ENCODE measurements at places on chromosomes 3 and 15. TPM values are rescaled to one million over a fixed set of nuclear protein-coding genes. Genes with fewer than 3 reads are reported as not detected.

GRCh38 chr15:95511671-95512070 lies 818.8 kb upstream of the NR2F2 start:
- no peak for DNase-seq

- DNase-seq = no peak
These were observed 61.2 kb downstream of the SYNM start for GRCh38 chr15:99165956-99166689.

- no peak for DNase-seq
These were observed 16.2 kb downstream of the CLRN1 start for GRCh38 chr3:150956376-150956775.

DNA sequence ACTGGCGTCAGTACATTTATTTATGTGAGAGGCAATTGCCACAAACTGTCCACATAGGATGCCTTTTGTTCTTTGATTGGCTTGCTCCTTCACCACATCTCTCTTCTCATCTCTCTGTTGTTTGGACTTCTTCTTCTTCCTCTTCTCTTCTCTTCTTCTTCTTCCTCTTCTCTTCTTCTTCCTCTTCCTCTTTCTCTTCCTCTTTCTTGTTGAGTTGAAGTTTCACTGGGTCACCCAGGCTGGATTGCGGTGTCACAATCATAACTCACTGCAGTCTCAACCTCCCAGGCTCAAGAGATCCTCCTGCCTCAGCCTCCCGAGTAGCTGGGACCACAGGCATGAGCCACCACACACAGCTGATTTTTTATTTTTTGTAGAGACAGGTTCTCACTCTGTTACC lies 67.7 kb upstream of the GSK3B start:
- DNase-seq = no peak

DNA sequence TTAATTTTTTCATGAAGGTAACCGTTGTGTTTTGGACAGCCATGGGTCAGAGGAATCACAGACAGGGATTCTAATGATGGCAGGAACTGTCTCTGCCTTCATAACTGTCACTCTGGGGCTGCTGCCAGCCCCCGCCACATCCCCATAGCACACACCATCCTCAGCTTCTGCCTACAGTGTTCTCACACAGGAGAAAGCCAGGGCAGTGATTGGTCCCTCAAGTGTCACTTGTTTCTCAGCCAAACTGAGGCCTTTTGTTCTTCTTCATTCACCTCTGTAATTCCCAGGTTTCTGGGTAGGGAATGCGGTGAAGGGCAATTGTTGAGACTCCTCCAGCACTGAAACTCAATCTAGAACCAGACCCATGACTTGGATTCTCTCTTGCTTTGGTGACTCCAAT lies 65.4 kb upstream of the C3orf80 start:
- DNase-seq = no peak

DNA sequence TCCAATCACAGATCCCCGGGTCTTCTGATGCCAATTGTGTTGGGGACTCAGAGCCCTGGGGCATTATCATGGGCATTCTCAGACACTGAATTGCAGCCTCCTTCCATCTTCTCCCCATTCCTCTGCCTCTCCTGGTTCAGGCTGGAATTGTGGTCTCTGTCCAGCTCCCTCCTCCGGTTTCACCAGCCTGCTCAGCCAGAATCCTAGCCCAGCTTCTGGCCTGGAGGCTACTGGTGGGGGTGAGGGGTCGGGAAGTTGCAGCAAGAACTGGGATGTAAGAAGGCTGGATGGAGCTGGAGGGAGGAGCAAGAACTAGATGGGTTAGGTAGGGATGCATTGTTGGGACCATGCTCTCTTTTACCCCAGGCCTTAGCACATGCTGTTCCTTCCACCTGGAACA lies 53.5 kb downstream of the TLE3 start:
- no peak for DNase-seq

GRCh38 chr3:81462921-81463320 lies 298.5 kb downstream of the GBE1 start:
- DNase-seq = no peak

DNA sequence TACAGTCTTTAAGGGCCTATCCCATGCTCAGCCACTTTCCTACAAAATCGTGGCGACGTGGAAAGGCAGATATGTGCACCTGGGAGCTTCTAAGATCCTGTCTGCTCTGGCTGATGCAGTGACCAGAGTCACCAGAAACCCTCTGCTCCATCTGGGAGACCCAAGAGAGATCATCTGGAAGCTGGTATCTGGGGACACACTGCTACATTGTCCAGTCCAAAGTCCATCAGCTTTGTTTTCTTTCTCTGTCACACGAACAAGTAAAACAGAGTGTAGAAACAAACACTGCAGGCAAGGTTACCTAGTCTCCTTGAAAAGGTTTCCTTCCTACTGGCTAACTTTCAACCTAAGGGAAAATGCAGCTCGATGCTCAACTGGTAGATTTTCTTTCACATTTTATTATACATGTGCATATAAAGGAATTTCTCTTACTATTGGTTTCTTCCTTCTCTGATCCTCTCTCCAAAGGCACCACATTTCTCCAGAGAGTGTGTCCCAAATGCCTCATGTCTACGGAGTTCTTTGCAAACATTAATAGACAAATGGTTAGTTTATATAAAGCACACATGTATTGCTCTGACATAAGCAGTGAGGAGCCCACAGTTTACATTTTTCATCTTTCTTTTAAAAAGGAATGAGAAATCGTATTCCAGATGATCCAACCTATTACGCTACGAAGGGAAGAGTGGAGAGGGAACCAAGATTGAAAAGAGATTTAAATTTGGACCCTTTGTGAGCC lies 8.3 kb upstream of the GREM1 start:
- no peak for DNase-seq

DNA sequence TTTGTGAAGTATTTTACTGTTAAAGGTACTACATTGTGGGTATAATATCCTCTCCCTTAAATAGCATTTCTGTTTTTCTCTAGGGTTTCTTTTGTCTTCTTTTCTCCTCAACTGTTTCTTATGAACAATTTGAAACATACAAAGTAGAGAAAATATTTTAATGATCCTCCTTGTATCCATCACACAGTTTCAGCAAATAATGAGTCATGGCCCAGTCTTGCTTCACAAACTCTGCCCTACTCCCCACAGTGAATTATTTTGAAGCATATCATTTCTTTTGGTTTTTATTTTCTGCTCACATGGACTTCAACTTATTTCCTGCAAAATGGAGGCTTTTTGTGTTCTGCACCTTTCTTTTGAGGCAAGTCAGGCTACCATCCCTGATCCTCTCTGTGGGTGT lies 6.1 kb upstream of the SCAANT1 start:
- DNase-seq = no peak

DNA sequence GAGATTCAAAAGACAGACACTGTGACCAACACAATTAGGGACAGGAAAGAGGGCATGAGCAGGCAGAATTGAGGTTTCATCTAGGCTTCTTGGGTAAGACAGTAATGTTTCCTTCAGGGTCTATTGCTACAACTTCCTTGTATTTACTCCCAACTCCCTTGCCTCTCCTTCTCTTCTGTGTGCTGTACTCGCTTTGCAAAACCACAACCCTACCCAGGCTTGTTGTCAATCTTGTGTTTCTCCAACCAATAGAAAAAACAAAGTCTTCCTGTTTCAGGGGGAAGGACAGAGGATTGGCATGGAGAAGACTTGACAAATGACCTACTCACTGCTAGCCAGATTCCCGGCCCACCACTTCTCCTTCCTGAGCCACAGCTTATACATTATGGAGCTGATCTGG lies 36.3 kb upstream of the MASP1 start:
- no peak for DNase-seq

DNA sequence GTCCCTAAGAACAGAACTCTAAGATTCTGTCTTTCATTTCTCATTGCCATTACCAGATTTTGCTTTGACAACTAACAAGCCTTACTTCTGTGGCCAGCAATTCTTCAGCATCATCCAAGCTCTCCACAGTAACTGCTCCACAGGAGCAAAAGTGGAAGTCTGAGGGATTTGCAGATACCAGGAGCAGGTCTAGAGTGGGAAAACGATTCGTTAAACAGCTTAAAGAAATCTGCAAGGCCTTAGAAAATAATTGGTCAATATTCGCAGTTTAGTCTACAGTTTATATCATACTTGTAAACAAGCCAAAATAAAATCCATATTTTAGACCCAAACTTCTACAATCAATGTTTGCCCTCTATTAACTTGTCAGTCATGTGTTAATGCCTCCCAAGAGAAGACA lies 24.1 kb downstream of the MYH15 start:
- no peak for DNase-seq

- DNase-seq = no peak
These were observed 440.1 kb downstream of the GABRG3 start for GRCh38 chr15:27410996-27411605.

DNA sequence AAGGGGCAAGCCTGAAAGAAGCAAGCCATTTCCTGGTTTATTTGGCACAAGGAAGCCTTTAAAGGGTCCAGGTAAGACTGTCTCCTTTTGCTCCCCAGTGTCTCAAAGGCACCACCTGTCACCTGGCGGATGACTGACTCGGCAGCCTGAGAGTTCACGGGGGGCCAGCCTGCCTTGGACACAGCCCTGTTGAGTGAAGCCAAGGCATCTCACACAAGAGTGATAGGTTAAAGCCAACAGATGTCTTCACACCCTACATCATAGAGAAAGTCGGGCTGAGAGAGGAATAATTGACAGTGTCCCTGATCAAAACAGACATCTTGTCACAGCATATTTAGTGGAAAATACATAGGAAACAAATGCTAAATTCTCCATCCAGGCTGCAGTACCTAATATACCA lies 28.2 kb upstream of the LIPC start:
- DNase-seq = no peak

DNA sequence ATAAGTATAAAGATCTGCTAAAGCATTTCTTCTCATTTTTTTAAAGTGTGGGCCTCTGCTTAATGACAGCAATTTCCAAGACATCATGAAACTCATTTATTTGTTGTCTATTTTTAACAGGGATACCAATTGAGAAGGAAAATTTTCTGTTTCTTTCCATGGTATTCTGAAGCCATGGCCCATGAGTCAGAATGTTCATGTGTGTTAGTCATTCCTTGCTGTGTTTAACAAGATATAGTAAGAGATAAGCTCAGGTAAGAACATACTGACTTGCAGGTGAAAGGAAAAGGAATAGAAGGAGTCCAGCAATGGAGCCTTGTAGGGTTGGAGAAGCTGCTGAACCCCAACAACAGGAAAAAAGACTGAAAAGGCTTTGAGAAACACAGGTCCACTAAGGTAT lies 17.0 kb upstream of the ARID3B start:
- no peak for DNase-seq

DNA sequence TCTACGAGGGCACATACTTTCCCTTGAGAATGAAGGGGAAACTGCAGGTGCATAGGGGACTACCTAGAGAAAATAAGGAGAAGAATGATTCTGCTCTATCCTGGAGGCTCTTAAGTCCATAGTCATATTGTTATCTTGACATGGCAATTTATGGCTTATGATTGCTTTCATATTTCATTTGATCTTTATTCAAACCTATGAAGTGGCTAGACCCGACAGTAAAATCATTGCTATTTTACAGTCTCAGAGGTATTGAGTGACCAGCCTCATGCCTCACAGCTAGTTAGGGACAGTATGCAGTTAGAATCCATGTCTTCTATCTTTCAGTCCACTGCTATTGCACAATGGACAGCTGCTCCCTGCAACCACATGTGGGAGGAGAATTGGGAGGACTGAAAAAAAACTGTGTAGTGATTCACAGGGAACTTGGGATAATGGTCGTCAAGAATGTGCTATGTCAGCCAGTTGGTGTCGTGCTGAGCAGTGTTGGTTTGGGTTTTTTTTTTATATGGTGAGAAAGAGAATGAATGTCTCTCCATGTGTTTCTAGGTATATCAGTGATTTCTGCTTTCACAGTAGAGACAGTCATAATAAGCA lies 63.2 kb upstream of the SPPL2A start:
- DNase-seq = no peak

DNA sequence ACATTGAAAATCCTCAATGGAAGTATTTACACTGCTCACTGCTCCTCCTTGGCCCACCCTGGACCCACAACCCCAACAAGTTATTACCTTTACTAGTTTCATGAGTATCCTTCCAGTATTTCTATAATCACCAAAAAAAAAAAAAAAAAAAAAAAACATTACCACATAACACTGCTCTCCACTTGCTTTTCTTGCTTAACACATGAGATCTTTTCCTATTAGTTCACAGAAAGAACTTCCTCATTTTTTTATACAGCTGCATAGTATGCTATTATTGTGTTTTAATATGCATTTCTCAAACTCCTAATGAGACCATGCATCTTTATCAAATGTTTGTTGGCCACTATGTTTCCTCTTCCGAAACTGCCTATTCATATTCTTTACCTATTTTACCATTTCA lies 14.6 kb downstream of the GABPB1 start:
- DNase-seq = no peak

GRCh38 chr3:195544634-195545033 lies 1.5 kb upstream of the PPP1R2 start:
- DNase-seq = no peak

- no peak for DNase-seq
These were observed 82.1 kb downstream of the NEK10 start for GRCh38 chr3:27287052-27287451.

DNA sequence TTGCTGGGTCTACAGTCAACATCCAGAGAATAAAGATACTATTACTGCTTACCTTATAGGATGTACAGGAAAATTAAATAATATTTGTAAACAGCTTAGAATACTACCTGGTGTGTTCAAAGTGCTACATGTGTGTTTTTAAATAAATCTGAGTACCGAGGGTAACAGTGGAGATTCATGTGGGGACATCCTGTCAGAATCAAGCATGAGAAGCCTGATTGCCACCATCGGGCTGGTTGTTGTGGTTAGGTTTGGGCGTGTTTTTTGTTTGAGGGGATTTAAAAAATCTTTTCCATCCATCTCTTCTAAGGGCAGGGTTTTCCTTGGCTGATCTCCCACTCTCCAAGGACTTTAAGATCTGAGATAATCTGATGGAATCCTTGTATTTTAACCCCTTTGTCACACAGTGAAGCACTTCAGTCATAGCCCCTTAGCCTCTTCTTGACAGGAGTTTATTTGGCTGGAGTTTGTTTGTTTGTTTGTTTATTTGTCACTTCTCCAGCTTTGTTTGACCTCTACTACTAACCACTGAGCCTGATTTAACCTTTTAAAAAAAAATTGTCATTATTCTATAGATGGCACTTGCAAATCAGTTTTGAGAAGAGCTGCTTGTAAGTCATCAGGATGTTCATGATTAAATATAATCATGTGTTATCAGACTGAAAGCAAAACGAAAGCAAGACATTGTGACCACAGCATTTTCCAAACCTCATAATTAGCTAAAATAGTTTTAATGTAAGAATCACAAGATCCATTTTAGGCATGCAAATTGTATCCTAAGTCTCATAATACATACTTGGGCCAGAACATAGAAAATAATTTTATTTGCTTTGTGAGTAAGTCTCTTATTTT lies 72.8 kb upstream of the RARB start:
- DNase-seq = no peak

- no peak for DNase-seq
These were observed 166.8 kb downstream of the IL1RAP start for GRCh38 chr3:190680691-190681090.

The SPATA12 gene
- 0.18 TPM for total RNA-seq

The ADAMTS17 gene
- not detected for total RNA-seq

The GOLGA6L4 gene
- 3.4 TPM for total RNA-seq

The C3orf18 gene
- total RNA-seq = 4.2 TPM

The MEGF11 gene
- total RNA-seq = 0.73 TPM

The UMPS gene
- 22.2 TPM for total RNA-seq

The PRR20G gene
- not detected for total RNA-seq

The EOMES gene
- total RNA-seq = not detected
